ENCODE measurements at places on chromosomes 16 and 17.

GRCh38 chr16:15507301-15507958 lies 73.0 kb downstream of the BMERB1 start:
- no peaks in the 10 kb centered on the region for H3K36me3 ChIP-seq
- peak overlapping the region; percentile 24 for H3K27ac ChIP-seq
- no peak overlapping the region for H3K4me3 ChIP-seq
- no peak for DNase-seq
- H3K4me1 ChIP-seq: peaks cover 4% of the 10 kb centered on the region

DNA sequence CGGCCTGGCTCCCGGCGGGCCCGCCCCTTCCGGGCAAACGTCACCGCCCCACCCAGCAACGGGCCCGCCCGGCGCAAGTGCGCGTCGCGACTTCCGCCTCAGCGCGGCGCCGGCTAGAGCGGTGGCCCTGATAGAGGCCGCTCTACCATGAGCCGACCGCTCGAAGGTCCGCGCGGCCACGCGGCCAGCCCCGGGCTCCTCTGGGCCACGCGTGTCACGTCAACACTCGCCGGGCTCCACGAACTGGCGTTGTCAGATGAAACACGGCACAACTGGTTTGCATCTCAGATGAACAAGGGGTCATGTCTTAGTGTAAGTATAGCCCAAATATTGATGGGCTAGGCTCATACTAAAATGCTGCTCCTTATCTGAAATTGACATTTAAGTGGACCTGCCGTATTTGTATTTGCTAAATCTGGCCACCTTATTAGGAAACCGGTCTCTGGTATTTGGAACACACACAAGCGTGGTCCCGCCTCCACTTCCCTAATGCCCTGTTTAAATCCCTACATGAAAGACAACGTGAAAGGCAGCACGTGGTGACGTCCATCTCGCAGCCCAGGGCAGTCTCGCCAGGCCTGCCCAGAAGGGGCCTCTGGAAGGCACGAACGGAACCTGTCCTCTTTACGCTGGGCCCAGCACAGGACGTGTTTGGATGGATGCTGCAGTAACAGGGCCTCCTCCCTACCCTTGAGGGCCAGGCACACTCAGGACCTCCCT lies at the start of gene ZNF598:
Gene ZNF598, minus strand, starts transcription at position 31 of the 720 bp plus-strand sequence.
- DNase-seq: peak; percentile 81
- no peaks in the 10 kb centered on the region for H3K27me3 ChIP-seq
- peaks cover 43% of the 10 kb centered on the region for H3K4me1 ChIP-seq
- peak within 1 kb of the TSS; percentile 100 for H3K4me3 ChIP-seq

- peak; percentile 70 for DNase-seq
- H3K4me1 ChIP-seq: no peaks in the 10 kb centered on the region
- H3K36me3 ChIP-seq: peaks cover 61% of the 10 kb centered on the region
- H3K27ac ChIP-seq: no peak overlapping the region
- no peaks in the 10 kb centered on the region for H3K27me3 ChIP-seq
These were observed 14.6 kb downstream of the FCSK start for GRCh38 chr16:70468776-70469525.

DNA sequence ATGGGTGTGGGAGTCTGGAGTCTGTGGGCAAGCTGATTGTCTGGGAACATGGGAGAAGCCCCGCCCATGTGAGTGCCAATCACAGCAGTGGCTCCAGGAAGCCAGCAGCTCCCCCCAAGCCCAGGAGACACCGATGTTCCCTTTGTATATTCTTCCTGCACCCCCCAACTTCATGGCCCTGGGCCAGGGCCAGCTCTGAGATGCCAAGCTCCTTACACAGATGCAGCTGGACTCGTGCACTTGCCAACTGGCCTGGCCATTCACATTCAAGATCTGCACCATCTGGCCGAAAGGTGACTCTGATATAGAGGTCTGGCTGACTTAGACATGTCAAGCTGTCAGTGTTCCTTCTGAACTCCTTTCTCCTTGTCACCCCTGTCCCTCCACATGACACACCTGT lies 50.5 kb downstream of the CACNG5 start:
- no peaks in the 10 kb centered on the region for H3K4me1 ChIP-seq
- H3K27me3 ChIP-seq: no peaks in the 10 kb centered on the region
- H3K27ac ChIP-seq: no peak overlapping the region

DNA sequence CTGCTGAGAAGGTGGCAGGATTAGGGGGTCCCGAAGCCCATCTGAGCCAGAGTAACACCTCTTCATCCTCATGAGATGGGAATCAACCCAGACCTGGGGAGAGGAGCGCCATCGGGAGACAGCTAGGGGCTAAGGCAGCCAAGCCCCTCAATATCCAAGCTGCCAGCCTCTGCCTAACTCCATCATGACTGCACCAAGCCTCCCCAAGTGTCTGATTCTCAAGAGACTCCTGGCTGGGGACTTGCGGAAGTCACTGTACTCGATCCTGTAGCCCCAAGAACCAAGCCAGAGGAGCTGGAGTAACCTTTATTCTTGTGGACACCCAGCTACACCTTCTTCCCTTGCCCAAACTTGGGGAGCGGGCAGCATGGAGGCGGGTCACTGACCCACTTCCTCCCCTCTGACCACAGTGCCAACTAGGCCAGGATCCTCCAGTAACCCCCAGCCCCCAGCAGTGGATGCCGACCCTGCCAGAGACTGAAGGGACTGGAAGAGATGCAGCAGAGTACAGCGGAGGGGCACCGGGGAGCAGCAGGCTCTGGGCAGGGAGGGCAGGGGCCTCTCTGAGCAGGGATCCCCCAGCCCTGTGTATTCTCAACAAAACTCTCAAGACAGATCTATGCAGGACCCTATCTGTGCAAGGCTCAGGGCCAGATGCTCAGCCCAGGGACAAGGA lies 13.3 kb downstream of the HDAC5 start:
- H3K4me3 ChIP-seq: peak overlapping the region; percentile 41
- no peak for DNase-seq
- no peaks in the 10 kb centered on the region for H3K27me3 ChIP-seq
- H3K36me3 ChIP-seq: no peaks in the 10 kb centered on the region
- H3K4me1 ChIP-seq: peaks cover 58% of the 10 kb centered on the region

DNA sequence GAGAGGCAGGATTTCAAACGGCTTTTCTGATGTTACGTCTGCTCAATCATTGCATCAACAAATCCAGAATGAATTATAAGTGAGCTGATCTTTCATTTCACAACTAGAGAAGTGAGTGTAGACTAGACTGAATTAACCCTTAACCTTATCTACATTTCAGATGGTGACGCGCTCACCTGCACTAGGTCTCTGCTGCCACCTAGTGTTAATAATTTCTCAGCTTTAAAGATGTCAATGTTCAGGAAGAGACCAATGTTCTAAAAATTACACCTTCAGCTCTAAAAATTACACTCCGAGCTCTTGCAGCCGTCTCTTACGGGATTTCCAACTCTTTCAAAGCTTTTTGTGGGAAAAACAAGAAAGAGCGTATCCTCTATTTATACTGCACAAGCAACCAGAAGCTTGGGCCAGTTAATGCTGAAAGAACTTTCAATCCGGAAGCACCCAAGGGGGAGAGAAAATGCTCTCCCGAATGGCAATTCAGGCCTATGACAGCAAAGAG lies 88.2 kb upstream of the FA2H start:
- no peak for DNase-seq
- H3K4me1 ChIP-seq: no peaks in the 10 kb centered on the region
- no peak overlapping the region for H3K4me3 ChIP-seq
- no peak overlapping the region for H3K27ac ChIP-seq
- no peaks in the 10 kb centered on the region for H3K27me3 ChIP-seq

GRCh38 chr16:73371584-73372319 lies 323.8 kb upstream of the ZFHX3 start:
- no peak overlapping the region for H3K27ac ChIP-seq
- DNase-seq: no peak
- no peaks in the 10 kb centered on the region for H3K4me1 ChIP-seq
- H3K36me3 ChIP-seq: no peaks in the 10 kb centered on the region

- no peaks in the 10 kb centered on the region for H3K36me3 ChIP-seq
- H3K27me3 ChIP-seq: no peaks in the 10 kb centered on the region
- DNase-seq: peak; percentile 82
- no peak overlapping the region for H3K27ac ChIP-seq
These were observed 9.5 kb downstream of the TBX21 start for GRCh38 chr17:47742319-47743181.

DNA sequence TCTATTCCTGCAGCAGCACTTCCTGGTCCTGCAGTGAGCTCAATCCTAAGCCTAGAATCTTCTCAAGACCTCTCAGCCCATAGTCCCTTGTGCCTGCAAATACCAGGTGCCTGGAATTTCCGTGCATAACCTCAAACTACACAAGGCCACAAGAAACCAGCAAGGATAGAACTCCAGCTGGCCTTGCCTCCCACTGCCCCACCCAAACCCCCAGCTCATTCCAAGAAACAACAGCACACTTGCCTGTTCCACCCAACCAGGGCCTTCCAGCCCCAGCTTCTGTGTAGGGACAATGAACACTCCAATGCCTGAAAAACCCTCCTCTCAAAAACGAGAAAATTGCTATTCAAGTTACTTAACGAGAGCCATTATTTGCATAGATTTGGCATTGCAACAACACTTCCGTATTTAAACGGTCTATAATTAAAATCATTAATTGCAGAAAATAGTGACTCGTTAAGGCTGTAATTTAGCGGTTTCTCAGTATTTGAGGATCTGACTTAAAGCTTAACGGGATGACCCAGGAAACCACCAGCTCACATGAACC lies 147.0 kb downstream of the C16orf78 start:
- H3K36me3 ChIP-seq: no peaks in the 10 kb centered on the region
- no peak overlapping the region for H3K27ac ChIP-seq
- H3K27me3 ChIP-seq: no peaks in the 10 kb centered on the region
- H3K4me1 ChIP-seq: no peaks in the 10 kb centered on the region

GRCh38 chr16:53629607-53630312 lies 73.9 kb downstream of the RPGRIP1L start:
- H3K4me1 ChIP-seq: no peaks in the 10 kb centered on the region
- no peak for DNase-seq
- H3K27ac ChIP-seq: no peak overlapping the region
- H3K36me3 ChIP-seq: no peaks in the 10 kb centered on the region

DNA sequence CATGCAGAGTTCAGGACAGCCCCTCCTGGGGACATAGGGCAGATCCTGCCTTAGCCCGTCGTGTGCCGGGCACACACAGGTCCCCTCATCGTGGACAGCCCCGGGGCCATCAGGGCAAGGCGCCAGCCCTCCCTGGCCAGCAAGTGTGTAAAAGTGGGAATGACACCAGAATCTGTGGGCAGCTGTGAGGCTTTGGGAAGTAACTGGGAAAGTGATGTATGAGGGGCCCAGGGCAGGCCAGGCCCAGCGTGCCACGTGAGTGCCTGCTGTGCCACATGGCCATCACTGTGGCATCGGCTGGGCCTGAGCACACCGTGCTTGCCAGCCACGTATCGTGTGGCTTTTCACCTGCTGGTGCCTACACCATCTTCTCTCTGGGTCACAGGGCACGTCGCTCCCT lies 26.6 kb downstream of the ACSF3 start:
- no peak overlapping the region for H3K4me3 ChIP-seq
- H3K4me1 ChIP-seq: peaks cover 11% of the 10 kb centered on the region
- no peaks in the 10 kb centered on the region for H3K27me3 ChIP-seq
- DNase-seq: peak; percentile 74
- H3K27ac ChIP-seq: no peak overlapping the region
- peaks cover 41% of the 10 kb centered on the region for H3K36me3 ChIP-seq

GRCh38 chr17:82647593-82648164 lies 565 bp downstream of the WDR45B start:
- H3K4me1 ChIP-seq: peaks cover 18% of the 10 kb centered on the region
- peak overlapping the region; percentile 99 for H3K27ac ChIP-seq
- peak; percentile 93 for DNase-seq
- peak overlapping the region; percentile 99 for H3K4me3 ChIP-seq
- no peaks in the 10 kb centered on the region for H3K27me3 ChIP-seq

GRCh38 chr16:2475413-2476344 lies 752 bp downstream of the TBC1D24 start:
- peaks cover 48% of the 10 kb centered on the region for H3K4me1 ChIP-seq
- peaks cover 26% of the 10 kb centered on the region for H3K27me3 ChIP-seq
- peak overlapping the region; percentile 87 for H3K4me3 ChIP-seq
- peak overlapping the region; percentile 93 for H3K27ac ChIP-seq
- H3K36me3 ChIP-seq: no peaks in the 10 kb centered on the region

DNA sequence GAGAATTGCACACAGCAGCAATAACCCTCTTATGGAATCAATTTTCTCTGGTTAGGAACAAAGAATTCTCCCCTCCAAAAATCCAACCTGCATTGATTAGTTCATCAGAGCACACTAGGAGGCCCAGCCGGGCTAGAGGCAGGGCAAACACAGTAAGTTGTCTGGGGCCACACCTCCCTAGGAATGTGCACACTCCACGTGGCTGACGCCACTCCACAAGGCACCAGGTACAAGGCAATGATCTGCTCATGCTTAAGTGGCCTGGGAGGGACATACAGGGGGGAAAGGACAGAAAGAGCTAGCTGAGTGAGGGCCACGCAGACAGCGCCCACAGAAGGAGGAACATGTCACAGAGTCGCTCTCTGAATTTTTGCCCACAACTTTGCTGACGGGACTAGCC lies 107.6 kb downstream of the SLC39A11 start:
- H3K4me1 ChIP-seq: peaks cover 7% of the 10 kb centered on the region
- H3K27ac ChIP-seq: no peak overlapping the region
- H3K36me3 ChIP-seq: no peaks in the 10 kb centered on the region

DNA sequence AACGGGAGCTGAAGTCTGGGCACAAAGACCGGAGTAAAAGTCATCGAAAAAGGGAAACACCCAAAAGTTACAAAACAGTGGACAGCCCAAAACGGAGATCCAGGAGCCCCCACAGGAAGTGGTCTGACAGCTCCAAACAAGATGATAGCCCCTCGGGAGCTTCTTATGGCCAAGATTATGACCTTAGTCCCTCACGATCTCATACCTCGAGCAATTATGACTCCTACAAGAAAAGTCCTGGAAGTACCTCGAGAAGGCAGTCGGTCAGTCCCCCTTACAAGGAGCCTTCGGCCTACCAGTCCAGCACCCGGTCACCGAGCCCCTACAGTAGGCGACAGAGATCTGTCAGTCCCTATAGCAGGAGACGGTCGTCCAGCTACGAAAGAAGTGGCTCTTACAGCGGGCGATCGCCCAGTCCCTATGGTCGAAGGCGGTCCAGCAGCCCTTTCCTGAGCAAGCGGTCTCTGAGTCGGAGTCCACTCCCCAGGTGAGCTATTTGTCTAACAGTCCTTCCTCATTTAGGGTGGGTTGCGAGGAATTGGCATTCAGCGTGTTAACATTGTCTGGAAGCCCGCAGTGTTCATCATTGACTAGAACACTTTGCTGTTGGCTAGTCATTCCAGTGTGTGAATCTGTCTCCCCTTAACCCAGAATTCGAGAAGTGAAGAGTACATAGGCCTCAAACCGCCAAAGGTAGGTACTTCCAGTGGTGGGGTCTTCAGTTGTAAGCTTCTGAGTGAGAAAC lies 1.5 kb downstream of the CDK12 start:
- no peak for DNase-seq
- peaks cover 33% of the 10 kb centered on the region for H3K4me1 ChIP-seq
- H3K36me3 ChIP-seq: no peaks in the 10 kb centered on the region
- peak overlapping the region; percentile 99 for H3K27ac ChIP-seq
- peak overlapping the region; percentile 95 for H3K4me3 ChIP-seq

Measured in upper lobe of left lung (tissue), 6 donors.